ENCODE measurements at places on chromosomes 4 and X. TPM values are rescaled to one million over a fixed set of nuclear protein-coding genes. Genes with fewer than 3 reads are reported as not detected.
A peak's percentile ranks its signal among the peaks of the same experiment; 100 is the strongest.

DNA sequence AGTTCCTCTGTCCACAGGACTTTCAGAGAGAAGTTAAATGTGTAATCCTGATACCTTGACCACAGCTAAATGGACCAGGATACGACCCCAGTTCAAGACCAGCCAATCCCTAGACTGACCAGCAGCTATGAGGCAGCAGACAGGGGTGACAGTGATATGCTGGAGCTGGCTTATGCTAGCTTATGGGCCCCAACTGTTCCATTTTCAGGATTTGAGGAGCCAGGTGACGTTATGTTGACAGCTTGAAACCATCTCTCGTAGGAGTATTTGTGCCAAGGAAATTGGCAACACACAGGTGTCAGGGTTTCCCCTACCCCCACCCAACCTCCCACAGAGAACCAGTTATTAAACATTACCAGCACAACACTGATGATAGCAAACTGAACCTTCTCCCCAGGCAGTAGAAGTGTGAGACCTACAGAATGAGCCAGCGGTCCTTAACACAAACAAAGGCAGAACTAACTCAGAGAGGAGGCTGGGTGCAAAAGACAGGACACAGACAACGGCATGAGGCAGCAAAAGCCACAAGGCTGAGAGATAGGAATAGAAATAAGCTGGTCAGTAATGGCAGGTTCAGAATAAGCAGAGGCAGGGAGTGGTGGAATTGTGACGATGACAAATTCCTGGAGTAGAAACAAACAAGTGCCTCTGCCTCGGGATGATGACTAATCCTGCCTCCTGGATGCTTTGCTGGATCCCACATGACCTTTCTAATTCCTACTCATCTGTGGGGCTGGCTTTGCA lies 85.6 kb upstream of the CPEB2 start:
- DNase-seq: no peak

DNA sequence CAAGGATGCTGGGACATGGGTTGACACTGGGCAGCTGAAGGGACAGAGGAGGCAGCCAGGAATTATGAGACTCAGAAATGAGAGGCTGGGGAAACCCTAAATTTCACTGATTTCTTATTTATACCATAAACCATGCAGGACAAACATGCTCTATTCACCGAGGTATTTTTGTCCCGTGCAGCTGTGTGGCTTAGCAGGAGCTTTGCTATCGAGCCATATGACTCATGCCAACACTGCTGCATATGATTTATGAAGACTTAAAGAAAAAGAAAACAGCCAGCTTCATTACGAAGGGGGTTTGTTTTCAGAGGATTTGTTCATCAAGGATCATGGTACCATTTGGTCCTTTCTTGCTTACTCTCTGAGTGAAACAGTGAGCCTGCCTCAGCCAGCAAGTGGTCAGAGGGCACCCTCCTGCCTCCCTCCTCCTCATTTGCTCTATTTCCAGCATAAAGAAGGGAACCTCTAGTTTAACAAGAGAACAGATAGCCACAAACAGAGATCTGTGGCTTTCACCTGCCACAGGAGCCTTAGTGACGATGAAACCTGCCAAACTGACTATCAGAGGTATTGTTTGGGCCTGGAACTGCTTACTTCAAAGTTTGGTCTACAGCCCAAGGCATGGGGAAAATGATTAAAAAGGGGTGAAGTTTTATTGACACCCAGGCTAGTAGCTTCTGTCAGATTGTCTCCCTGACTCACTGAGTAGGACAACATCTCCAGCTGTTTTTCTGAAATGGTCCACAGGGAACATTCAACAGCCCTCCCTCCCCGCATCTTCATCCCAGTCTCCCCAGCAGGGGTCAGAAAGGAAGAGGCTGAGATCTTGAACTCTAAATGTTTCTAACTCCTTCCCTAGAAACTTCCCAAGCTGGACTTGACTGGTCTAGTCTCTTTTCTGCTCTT lies 80.1 kb upstream of the MAML3 start:
- no peak for DNase-seq

GRCh38 chrX:24870143-24870542 lies 145.6 kb downstream of the ARX start:
- DNase-seq: no peak

DNA sequence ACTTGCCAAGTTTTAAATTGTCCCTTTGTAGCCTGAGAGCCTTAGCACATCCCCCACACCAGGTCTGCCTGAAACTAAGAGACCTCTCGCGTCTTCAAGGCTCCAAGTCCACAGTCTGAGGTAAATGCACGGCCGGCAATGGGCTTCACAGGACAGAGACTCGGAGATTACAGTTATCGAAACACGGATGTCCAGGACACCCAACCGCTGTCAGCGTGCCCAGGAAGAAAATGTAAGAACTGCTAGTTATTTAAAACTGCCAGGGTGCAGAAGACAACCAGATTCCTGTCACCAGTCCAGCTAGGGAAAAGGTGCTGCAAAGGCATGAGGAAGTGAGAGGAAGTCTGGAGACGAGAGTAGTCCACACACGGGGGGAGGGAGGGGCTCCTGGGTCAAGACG lies 28.9 kb downstream of the ZNF827 start:
- DNase-seq: no peak

DNA sequence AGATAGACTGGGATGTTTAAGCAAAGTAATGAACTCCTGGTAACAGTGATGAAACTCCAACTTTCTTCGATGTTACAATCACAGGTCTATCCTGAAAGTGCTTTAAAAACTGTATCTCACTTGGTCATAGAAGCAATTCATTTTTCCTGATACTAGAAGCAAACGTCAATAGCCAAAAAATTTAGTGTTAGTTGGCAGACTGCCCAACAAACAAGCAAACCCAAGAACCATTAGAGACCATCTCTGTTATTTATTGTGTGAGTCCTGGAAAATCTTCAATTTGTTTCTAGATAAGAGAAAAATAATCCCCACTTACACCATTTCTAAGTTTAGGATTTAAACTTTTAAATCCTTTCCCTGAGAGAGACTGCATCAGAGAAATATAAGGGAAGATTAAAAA lies 553.9 kb downstream of the INPP4B start:
- DNase-seq: no peak

DNA sequence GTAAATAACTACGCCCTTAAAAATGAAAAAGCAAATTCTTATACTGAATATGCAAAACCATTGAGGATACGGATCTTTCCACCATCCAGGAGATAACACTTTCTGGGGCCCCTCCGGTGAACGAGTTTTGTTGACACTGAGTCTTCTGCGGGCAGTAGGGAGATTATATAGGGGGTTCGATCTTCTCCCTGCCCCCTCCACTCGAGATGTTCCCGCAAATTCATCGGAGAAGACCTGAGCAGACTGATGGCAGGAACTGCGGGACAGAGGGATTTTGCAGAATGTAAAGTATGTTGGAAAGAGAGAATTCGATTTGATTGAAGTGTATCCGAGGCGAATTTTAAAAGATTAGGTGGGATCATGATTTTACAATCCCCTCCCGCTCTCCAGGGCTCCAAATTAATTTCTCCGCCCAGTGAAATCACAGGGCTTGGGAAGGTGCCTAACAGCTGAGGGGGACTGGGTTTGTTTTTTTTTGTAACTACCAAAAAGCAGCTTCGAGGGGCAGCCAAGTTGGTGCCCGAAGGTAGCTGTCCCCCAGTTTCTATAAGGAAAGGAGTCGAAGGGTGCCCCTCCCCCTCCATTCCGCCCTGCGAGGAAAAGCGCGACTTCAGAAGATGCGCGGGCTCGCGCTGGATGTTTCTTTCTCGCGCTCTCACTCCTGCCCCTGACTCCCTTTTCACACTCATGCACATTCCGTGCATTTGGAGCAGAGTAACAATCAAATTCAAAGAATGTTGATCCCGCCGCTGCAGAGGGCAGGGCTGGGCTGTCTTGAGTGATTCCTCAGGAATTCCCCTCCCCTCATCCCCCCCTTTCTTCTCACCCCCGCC lies 1.2 kb downstream of the TMEM255A start:
- DNase-seq: no peak

- DNase-seq: no peak
These were observed 24.6 kb upstream of the TBL1X start for GRCh38 chrX:9440116-9440844.

GRCh38 chrX:123060986-123061385 lies 123.1 kb upstream of the GRIA3 start:
- no peak for DNase-seq

GRCh38 chr4:24912252-24913118 lies at the start of gene CCDC149:
TSS of gene CCDC149 (minus strand) at chr4:24913042. CDS start at chr4:24912864, 178 bp downstream.
- DNase-seq: peak; percentile 88

DNA sequence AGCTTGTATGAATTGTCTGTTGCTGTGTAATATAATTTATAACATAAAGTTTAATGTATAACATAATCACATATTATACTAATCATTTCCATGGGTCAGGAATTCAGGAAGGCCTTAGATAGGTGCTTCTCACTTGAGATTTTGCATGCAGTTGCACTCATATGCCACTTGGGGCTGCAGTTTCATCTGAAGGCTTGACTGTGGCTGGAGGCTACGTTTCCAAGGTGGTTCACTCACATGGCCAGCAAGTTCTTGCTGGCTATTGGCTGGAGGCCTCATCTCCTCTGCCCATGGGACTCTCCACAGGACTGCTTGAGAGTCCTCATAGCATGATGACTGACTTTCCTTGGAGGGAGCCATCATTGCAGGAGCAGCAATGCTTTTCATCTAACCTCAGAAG lies 53.4 kb upstream of the STX18 start:
- DNase-seq: no peak

DNA sequence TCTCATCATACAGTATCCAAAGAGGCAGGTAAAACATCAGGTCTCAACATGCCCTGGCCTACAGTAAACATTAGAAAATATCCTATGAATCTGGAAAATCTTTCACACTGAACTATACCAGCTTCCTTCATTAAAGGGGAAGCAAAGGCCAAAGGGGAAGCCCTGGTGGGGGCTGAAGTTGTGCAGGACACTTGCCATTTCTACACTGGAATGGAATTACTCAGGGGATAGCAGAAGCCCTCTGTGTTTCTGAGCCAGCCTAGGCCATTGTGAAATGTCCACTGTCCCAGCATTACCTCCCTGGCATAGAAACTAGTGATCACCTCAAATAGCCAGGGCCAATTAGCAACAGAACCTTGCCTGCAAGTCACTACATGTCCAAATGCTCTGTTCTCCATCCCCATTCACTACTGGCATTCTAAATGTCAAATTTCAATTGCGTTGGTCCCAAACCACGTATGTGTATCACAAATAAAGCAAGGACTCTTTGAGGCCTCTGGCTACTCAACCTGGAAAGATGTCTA lies 429.9 kb downstream of the AFF2 start:
- DNase-seq: no peak

GRCh38 chr4:184074677-184075388 lies 142.8 kb downstream of the ENPP6 start:
- no peak for DNase-seq

DNA sequence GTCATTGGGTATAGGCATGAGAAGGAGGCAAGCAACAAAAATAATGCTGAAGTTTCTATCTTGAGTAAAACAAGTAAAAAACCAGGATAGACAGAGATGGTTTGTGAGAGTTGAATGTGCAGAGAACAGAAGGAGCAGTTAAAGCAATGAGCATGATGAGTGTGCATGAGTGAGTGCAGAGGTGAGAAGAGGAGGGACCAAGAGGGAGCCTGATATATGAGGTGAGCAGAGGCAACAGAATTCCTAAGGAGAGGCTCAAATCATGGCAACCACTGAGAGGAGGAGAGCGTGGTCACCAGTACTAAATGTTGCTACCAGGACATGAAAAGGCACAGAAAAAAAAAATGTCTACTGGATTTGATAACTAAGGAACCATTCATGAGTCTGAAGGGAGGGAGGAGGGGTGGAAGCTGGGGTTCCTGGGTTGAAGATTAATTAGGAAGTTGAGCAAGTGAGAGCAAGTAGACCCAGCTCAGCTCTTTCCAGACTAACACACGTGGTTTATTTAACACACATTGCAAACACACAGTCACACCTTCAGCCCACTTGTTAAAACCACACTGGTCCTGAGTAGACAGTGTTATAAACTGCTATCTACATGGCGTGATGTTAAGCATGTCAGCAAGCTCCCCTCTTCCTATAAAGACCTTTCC lies 69.0 kb upstream of the IQCM start:
- DNase-seq: no peak

GRCh38 chr4:169510617-169511016 lies 101.8 kb downstream of the NEK1 start:
- no peak for DNase-seq

DNA sequence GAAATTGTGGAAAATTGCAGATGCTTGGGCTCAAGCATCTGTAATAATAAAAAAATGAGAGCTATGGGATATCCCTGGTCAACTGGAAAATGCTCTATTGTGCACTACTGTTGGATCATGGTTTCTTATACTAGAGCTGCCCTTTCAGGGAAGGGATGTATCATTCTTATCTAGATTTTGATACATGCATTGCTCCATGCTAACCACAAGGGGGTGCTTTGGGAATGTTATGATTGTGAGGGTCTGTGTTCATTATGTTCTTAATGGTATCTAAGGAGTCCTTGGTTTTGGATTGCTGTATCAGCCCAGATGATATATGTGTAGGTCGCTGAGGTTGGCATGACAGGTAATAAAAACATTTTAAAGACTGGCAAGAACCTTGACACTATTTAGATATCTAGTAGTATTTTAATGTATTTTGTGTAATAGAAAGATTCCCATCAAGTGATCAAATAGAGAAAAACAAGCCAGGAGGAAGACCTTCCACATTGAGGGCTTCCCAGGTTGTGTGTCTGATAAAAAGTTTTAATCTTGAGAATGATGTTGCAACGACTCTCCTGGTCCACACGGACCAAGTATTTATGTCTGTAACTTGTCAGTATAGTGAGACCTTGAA lies 49.2 kb upstream of the TLR2 start:
- no peak for DNase-seq

CXorf65 gene
- total RNA-seq: not detected

ANXA3 gene
- 5.3 TPM for total RNA-seq

PRDM8 gene
- total RNA-seq: 3.6 TPM

EIF1AX gene
- total RNA-seq: 71.1 TPM

SHROOM4 gene
- 10.0 TPM for total RNA-seq

NAT8L gene
- total RNA-seq: 0.23 TPM

SCML2 gene
- total RNA-seq: 1.5 TPM

OPRPN gene
- total RNA-seq: not detected

SOWAHD gene
- total RNA-seq: 1.3 TPM

ERAS gene
- total RNA-seq: not detected

C4orf36 gene
- 1.2 TPM for total RNA-seq
